ENCODE measurements at places on chromosomes 1 and 21.

- no peak for DNase-seq
These were observed 39.9 kb downstream of the ATF3 start for GRCh38 chr1:212648431-212648830.

- no peak for DNase-seq
These were observed 726.9 kb upstream of the TMPRSS15 start for GRCh38 chr21:19130379-19131028.

DNA sequence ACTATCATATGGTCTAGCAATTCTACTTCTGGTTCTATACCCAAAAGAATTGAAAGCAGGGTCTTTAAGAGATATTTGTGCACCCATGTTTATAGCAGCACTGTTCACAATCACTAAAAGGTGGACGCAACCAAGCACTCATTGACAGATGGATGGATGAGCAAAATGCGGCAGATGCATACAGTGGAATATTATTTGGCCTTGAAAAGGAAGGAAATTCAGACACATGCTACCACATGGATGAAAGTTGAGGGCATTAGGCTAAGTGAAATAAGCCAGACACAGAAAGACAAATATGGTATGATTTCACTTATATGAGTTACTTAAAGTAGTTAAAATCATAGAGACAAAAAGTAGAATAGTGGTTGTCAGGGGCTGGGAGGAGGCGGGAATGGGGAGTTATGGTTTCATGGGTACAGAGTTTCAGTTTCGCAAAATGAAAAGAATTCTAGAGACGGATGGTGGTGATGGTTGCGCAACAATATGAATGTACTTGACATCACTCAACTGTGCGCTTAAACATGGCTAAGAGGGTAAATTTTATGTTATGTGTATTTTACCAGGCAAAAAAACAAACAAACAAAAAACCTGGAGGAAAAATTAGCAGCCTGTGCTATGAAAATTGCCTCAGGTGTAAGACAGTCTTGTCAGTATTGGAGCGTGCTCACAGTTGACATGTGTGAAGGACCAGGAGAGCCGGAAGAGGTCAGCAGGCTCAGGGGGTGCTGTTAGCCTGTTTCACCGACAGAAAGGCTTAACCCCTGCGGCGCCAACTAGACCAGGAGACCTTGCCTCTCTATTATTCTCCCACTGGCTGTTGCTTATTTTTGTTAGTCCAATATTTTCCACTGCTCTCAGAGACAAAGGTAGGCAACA, 26.5 kb downstream of the CD247 start:
- DNase-seq = no peak

- DNase-seq = no peak
These were observed 1.1 kb upstream of the LMO4 start for GRCh38 chr1:87327376-87328271.

DNA sequence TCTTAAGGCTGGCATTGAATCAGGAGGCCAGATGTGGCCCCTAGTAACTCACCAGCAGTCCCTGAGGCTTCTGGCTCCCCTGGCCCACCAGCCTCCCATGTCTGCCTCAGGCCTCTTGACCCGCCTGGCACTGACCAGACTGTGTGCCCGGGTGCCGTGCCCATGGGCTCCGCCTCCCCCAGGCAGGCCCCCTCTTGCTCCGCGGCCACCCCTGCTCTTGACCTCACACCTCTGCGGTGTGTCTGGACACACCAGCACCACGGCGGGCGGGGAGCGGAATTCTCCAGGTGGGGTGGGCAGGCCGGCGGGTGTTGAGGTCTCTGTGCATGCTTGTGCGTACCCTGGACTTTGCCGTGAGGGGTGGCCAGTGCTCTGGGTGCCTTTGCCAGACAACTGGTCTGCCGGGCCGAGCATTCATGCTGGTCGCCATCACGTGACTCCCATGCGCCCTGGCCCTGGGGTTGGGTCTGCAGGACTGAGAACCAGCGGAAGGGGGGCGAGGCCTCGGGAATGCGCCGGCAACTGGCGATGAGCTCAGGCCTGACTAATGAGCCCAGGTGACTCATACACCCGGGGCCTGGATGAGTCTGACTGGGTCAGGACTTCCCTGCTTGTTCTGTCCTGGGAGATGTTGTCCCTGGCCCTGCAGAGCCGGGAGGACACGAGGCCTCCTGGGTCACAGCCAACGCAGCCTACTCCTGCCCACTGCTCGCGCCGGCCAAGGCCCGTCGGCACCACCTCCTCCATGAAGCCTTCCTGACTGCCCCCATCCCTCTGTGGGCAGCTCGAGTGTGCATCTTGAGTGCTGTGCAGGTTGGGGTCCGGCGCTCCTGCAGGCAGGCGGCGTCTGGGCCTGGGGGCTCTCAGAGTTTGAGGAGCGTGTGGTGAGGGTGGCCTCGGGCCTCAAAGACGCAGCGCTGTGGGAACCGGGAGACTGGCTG, 22.6 kb downstream of the COL18A1 start:
- no peak for DNase-seq
